ENCODE measurements at places on chromosomes 2 and 18. TPM values are rescaled to one million over a fixed set of nuclear protein-coding genes. Genes with fewer than 3 reads are reported as not detected.

The SEMA4F gene
- total RNA-seq: 13.4 TPM

The C1QL2 gene
- 0.86 TPM for total RNA-seq

The PSTPIP2 gene
- 0.25 TPM for total RNA-seq

The MAL gene
- total RNA-seq: 0.27 TPM

The SRBD1 gene
- total RNA-seq: 9.1 TPM

The TLX2 gene
- total RNA-seq: 0.31 TPM

The HOXD8 gene
- total RNA-seq: 5.3 TPM

The GPD2 gene
- 27.3 TPM for total RNA-seq

The MYCN gene
- total RNA-seq: not detected

The SCN2A gene
- total RNA-seq: 0.04 TPM

The PAIP2B gene
- total RNA-seq: 0.33 TPM

The RIT2 gene
- not detected for total RNA-seq

The SP140L gene
- 3.0 TPM for total RNA-seq

The LOXHD1 gene
- not detected for total RNA-seq

The STPG4 gene
- not detected for total RNA-seq

The ATP8B1 gene
- total RNA-seq: 7.6 TPM

The RNF144A gene
- 10.4 TPM for total RNA-seq

The FMNL2 gene
- 39.0 TPM for total RNA-seq

The CGREF1 gene
- total RNA-seq: 8.1 TPM

The ERICH2 gene
- total RNA-seq: not detected

The VWA3B gene
- total RNA-seq: 0.12 TPM

The HOXD13 gene
- total RNA-seq: 0.19 TPM
